Dermis microvascular lymphatic vessel endothelial cell (primary cell): ENCODE measurements at places on chromosomes 3 and 15. TPM values are rescaled to one million over a fixed set of nuclear protein-coding genes. Genes with fewer than 3 reads are reported as not detected.

The SIN3A gene
- total RNA-seq, result 23.1 and 29.6 TPM in 2 replicates

The CORO2B gene
- 0.77 and 2.9 TPM in 2 replicates for total RNA-seq

The WDR93 gene
- total RNA-seq, result under 0.01 TPM in 1 of 2 replicates, not detected in the other

The NR2E3 gene
- under 0.01 and 0.13 TPM in 2 replicates for total RNA-seq

The LDHAL6B gene
- not detected in 2 replicates for total RNA-seq
